ACHN (cell line): ENCODE measurements at places on chromosomes 11 and 22.

GRCh38 chr22:36323182-36323854 is 64.4 kb downstream of the MYH9 start:
- DNase-seq = no peak

DNA sequence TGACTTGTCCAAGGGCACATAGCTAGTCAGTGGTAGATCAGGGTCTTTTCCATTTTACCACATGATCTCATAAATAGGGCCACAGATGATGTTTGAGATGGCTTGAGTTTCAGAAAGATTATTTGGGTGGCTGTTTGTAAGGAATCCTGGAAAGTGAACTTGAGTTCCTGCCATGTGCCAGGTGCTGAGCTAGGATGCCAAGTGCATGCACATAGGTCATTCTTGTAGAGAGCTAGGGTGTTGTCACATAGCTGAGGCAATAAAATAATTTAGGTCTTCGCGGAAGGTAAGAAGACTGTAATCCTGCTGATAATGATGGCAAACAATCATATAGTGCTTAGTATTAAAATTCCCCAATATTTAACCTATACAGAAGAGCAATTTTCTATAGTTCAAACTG is 1162.6 kb upstream of the TENM4 start:
- no peak for DNase-seq

DNA sequence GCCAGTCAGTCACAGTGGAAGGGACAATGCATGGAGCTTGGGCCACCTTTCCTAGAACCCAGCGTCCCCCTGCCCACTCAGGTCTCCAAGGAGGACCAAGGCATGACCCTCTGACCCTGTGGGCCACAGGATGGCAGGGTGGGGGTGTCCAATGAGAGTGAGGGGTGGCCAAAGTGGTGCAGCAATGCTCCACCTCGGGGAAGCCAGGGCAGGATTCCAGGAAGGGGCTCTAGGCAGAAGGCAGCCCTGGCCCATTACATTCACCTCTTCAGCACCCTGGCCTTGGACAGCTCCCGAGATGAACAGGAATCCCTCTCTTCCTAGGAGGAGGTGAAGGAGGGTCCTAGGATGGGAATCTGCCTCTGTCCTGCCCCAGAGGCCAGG is 597.5 kb downstream of the BRD1 start:
- DNase-seq = no peak

GRCh38 chr11:43576803-43577521 is 103.6 kb upstream of the HSD17B12 start:
- DNase-seq = peak; percentile 54

- DNase-seq = no peak
These were observed 43.6 kb upstream of the FTH1 start for GRCh38 chr11:62010935-62011528.

DNA sequence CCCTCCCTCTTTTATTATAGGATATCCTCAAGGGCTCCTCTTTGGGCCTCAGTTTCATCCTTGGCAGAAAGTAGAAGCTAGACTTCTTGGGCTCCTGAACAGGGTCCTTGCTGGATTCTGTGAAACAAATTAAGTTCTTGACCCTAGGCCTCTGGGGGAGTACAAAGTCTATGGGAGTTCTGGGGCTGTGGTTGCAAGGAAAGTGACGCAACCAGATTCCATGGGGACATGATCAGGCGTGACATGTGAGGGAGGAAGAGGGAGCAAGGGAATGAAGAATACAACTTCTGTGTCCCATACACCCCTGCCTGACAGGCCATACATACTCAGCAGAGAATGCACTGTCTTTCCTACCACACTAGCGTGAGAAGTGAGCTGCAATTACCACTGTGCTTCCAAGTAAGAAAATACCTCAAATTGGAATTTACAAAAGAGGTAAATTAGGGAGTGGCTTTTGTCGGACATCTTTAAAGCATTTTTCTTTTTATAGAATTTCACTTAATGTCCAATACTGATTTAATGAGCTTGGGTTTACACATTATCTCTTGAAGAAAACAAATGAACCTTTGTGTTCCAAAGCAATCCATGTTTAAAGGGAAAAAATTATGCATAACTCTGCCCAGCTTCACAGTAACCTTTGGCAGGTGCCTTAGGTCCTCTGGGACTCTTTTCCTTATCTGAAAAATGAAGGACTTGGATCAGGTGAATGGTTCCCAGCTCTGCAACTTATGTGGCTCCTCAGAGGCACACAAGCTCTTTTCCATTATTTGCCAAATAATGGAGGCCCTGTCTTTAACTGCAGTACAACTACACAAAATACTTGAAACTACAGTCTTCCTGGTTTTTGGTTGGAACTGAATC is 38.9 kb downstream of the LIMK2 start:
- no peak for DNase-seq

DNA sequence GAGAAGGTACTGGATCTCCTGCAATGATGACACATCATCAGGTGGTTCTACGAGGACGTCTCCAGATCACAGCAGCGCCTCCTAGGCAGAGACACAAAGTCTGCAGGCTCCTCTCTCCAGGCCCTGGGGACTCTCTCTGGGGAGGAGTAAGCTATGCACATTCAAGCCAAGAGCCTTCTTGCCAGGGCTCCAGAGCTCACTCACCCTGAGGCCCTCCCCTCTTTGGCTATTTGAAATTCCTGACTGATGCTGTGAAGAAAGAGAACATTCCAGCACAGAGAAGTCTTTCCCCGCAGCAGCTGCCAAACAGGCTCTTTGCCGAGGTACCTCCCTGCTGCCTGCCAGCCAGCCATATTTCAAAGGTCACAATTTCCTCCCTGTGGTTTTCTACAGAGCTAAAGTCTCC is 204.9 kb downstream of the CSNK2A3 start:
- peak; percentile 64 for DNase-seq

- DNase-seq = no peak
These were observed 631 bp upstream of the SNX19 start for GRCh38 chr11:130916910-130917309.

DNA sequence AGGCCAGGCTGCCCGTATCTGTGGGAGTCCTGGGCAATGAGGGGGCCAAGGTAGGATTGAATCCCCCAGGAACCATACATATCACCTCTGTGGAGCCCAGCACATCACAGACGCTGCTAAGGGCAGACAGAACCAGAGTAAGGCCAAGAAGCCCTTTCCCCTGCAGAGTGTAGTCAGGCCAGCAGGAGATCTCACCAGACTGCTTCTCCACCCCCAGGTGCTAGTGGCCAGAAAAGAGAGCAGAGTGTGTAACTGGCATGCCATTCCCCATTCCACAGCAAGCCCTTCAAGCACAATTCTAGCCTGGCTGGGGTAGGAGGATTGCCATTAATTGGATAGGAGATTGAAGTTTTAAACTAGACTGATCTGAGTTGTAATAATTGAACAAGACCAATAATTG is 28.0 kb upstream of the FCHSD2 start:
- DNase-seq = no peak

DNA sequence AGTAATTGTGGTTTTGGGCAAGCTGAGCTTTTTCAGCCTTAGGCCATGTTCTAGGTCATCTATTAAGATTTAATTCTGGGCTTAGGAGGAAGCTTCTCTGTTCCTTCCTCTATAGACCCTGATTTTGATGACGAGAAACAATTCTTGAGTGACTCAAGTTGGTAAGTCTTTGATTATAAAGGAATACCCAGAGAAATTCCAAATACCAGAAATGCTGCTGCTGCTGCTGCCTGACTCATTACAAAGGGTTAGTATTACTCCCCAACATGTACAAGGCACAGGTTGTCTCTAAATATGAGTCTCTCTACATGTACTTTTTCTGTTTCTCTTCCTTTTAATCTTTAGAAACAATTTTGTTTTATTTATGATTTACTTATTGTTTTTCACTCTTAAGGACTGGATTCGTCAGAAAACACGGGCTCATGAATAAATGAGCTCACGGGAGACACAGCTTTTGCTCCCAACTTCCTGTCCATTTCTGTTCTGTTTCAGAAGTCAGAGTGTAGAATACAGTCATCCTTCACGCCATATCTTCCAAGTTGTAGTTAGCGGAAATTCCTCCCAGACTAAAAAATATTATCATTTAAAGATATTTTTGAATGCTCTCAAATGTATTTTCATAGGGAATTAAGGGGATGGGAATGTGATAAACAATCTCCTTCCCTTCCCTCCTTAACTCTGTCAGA is 31.8 kb upstream of the RBMXL2 start:
- no peak for DNase-seq

DNA sequence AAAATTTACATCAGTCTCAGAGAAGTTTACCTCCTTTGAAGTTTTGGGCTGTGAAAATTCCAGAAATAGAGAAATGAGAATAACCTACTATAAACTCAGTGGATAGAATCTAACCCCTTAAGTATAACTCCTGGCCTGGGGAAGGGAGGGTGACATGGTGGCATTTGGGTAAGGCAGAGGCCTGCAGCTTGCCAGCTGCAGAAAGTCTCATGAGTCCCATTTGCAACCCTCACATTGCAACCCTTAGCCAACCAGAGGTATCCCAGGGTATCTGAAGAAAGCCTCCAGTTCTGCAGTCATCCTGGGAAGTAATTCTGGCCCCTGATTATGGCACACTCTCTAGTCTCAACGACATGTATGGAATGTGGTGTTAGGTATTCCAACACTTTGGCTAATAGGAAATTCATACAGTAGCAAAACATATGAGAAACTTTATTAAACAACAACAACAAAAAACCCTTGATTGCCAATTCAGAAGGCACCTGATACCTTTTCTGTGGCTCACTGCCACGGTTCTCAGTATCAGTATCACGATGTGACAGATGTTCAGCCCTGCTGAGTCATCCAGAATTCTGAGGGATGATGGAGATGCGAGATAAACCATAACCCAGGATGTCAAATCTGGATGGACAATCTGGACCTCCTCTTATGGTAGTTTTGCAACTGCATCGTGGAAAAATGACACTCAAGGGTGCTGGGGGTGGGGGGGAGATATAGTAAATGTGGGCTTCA is 743.4 kb downstream of the NELL1 start:
- DNase-seq = no peak

GRCh38 chr11:119373921-119374631 is 7.4 kb downstream of the USP2 start:
- DNase-seq = peak; percentile 68

- DNase-seq = no peak
These were observed 8.5 kb downstream of the TRIM6 start for GRCh38 chr11:5604896-5605295.

GRCh38 chr11:119100994-119101758 is 477 bp downstream of the DPAGT1 start:
- DNase-seq = peak; percentile 38

GRCh38 chr22:23089633-23090456 is 19.5 kb downstream of the GNAZ start:
- DNase-seq = no peak

DNA sequence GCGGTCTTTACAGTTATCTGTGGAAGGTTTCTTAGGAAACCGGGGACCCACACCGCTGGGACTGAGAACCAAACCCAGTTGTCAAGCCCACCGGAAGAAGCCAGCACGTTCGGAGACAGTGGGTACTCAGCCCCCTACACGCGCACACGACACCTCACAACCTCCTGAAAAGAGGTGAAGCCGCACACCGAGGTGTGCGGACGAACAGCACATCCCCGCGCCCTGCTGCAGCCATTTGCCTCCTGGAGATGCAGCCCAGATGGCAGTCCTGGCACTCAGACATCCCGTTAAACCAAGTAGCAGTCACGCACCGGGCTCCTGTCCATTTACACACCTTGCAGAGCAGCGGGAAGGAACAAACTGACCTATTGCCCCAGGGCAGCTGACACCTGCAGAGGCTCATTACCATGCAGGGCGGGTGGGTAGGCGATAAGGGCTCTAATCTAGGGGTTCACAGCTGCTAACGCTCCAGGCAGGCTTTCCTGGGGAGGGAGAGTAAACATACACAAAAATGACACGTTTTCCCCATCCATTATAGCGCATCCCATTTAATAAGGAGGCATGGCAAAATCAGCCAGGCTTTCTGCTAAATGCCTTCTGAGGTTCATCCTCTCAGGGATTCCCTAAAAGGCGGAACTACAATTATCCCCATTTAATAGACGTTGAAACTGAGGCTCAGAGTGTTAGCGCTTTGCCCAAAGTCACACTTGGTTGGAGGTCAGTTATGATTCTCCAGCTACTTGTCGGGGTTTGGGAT is 864 bp upstream of the EHBP1L1 start:
- DNase-seq = peak; percentile 32

GRCh38 chr22:37782340-37783168 is 25.2 kb upstream of the GCAT start:
- peak; percentile 18 for DNase-seq

DNA sequence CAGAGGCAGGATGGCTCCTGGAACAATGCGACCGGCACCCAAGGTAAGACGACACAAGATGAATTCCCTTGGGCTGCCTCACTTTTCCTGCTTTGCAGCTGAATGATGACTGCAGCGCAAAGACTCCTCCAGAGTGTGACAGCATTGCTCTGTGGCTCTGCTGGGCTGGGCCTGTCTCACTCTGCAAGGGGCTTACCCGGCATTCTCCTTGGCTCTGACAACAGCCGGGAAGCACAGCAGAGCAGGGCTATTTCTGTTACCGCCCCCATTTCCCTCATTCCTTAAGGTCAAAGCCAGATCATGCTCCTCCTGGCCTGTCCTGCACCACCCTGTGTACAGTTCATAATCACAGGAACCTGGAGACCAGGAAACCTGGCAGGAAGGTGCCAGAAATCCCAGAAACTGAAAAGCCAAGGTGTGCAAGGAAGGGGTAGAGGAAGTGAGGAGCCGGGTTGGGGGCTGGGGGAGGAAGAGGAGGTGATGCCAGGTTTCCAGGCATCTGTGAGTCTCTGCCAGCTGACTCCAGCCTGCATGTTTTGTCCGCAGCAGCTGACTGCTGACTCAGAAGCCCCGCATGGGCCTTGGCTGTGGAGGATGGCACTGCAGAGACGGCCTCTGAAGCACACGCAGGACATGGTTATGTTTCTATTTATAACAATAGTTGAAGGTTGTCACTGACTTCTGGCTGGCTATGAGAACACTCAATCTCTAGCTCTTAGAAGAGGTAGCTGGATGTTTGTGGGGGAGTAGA is 113.6 kb downstream of the MICAL3 start:
- DNase-seq = peak; percentile 76

DNA sequence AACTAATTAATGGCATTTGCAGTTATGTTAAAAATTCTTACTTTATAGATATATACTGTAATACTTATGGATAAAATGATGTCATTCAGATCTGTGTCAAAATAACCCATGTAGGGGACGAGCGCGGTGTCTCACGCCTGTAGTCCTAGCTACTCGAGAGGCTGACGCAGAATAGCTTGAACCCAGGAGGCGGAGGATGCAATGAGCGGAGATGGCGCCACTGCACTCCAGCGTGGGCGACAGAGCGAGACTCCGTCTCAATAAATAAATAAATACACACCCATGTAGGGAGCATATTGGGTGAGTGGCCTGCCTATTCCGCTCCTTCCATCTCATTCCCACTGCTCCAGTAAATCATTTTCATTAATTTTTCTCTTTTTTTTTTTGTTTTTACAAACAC is 7.1 kb downstream of the SNU13 start:
- peak; percentile 77 for DNase-seq
